ENCODE measurements at places on chromosomes 7 and 10.

DNA sequence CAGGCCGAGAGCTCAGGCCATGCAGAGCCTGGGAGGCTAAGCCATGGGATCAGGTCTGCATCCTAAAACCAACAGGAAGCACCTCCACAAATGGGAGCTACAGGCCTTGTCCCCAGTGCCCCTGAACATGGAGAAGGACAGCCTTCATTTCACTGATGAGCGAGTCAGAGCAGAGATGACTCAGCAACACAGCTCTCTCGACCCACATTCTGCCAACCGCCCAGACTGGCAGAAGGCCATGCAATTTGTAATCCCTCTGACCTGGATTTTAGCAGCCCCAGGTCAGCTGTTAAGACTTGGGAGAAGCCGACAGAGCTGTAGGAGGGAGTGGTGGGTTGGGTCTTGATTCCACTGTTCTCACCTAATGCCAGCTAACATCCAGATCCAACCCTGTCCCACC is 25.5 kb downstream of the VOPP1 start:
- DNase-seq, result peak; percentile 78

DNA sequence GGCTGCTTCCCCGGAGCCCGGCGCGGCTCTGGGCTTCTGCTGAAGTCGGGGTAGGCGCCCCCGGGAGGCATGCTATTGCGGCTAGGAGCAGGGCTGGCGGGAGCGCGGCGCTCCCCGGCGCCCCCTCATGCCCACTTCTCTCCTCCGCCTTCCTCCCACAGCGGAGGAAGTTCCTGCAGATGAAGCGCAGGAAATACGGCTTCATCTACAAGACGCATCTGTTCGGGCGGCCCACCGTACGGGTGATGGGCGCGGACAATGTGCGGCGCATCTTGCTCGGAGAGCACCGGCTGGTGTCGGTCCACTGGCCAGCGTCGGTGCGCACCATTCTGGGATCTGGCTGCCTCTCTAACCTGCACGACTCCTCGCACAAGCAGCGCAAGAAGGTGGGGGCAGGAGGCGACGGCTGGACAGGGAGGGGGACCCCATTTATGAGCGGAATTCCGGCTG is 479 bp downstream of the CYP26A1 start:
- no peak for DNase-seq

DNA sequence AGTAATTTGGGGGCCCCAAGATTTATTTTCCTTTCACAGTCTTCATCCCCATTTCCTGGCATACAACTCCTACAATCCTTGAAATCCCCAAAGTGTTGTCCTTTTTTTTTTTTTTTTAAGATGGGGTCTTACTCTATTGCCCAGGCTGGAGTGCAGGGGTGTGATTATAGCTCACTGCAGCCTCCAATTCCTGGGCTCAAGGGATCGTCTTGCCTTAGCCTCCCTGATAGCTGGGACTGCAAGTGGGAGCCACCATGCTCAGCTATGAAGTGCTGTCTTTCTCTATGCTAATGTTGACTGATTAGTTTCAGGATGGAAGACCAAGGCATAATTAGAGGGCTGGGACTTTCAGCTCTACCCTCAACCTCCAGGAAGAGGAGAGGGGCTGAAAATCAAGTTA is 41.9 kb upstream of the KAT6B start:
- DNase-seq, result no peak

DNA sequence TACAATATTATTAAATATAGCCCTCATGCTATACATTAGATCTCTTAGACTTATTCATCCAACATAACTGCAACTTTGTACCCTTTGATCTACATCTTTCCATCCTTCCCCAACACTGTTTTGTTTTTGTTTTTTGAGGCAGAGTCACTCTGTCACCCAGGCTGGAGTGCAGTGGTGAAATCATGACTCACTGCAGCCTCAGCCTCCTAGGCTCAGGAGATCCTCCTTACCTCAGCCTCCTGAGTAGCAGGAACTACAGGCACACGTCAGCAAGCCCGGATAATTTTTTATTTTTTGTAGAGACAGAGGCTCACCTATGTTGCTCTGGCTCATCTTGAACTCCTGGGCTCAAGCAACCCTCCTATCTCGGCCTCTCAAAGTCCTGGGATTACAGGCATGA is 53.3 kb downstream of the NT5C2 start:
- no peak for DNase-seq

GRCh38 chr7:73891178-73891885 is 30.4 kb downstream of the TMEM270 start:
- no peak for DNase-seq

GRCh38 chr7:39465055-39465929 is 100.9 kb upstream of the YAE1 start:
- no peak for DNase-seq

- no peak for DNase-seq
Measured at GRCh38 chr10:27982875-27983543, 15.9 kb downstream of the ODAD2 start.

DNA sequence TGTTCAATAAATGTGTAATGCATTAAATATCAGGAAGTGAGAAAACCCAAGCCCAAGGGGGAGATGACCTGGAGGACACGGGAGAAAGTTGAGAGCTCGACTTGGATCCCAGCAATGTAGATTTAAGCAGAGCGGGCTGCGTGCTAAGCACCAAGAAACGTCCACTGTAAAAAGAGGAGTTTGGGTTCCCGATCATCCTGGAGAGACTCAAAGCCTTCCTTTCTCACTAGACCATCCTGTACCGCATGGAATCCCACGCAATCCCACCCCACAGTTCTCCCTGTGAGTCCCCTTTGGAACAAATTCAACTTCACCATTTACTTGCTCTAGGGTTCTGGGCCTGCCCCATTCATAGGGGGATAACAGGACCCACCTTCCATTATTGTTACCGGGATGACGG is 2.4 kb downstream of the TRPV6 start:
- peak; percentile 9 for DNase-seq

- DNase-seq, result no peak
Measured at GRCh38 chr7:50703654-50704053, 79.0 kb downstream of the GRB10 start.

DNA sequence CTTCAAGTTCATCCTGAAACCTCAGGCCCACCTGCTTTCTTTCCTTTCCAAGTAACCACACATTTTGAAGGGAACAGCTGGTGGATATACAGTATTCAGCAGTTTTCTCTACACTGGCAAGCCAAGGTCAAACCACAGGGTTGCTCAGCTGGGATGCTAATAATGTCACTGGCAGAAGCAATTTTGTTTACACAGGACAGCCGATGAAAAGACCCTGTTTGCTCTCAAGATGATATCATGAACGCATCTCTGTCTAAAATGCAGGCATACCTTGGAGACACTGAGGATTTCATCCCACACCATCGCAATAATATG is 186.2 kb downstream of the USP6NL start:
- no peak for DNase-seq

DNA sequence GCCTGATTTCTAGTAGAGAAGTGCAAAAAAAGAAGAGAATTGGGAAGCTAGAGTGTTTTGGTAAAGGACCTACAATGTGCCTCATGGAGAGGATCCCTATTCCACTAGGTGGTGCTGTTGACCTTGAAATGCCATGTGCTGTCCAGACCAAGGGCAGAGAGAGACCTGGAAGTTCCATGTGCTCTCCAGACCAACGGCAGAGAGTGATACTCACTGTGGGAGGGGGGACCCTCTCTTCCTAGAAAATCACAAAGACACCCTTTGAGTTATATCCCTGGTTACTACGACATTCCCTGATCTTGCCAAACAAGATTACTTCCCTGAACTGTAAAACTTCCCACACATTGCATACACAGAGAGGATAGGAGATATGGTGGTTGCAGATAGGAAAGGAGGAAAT is 212.7 kb upstream of the ZNF804B start:
- no peak for DNase-seq

GRCh38 chr7:94054130-94054529 is 50.0 kb upstream of the BET1 start:
- no peak for DNase-seq

DNA sequence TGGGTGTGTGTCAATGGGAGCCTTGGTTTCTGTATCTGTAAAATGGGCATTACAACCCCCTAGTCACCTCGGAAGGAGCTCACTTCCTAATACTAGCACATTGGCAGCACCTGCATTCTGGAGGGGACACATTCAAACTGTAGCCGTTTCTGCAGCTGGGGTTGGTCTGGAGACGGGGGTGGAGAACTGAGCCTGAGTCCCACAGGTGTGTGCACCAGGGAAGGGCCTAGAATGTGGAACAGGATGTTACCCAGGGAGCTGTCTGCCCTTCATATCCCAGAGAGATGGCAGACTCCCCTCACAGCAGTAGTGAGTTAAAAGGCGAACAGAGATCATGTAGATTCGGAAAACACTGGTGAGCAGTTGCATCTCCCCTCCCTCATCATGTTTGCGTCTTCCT is 272.8 kb upstream of the ZNF32 start:
- peak; percentile 25 for DNase-seq

DNA sequence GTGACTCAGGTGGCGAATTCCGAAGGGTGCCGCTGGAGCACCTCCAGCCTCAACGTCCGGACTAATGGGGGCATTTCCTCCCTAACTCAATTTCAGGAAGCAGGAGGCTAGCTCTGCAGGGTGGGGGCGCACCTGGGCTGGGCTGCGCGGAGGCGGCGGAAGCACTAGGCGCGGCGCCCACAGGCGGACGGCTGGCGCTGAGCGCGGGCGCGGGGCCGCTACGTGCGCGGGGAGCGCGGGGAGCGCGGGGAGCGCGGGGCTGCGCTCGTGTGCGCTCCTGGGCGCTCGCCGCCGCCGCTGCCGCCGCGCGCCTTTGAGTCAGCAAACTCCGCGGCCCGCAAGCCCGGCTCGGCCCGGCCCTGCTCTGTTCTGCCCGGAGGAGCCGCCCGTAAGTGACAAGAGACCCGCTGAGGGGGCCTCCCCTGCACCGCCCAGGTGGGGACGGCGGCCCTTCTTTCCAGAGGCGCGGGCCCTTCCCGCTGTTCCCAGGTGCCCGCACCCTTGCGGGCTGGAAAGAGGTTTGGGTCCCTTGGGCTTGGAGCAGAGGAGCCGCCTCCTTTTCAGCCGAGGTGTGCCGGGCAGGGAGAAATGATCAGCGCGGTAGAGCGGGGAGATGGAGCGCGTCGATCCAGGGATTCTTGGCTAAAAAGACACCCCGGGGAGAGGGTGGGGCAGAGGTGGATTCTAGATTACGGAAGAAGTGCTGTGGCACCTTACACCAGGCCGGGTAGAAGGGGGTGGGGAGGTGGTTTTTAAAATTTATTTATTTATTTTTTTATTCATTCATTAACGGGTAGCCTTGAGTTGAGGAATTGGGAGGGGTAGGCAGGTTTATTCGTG is at the start of gene SNX10:
Gene SNX10 (plus strand): TSS at position 164 of the 840 bp plus-strand sequence. CDS start 54,581 bp downstream, outside the sequence.
- DNase-seq, result peak; percentile 81

GRCh38 chr10:5079306-5079830 is 14.8 kb upstream of the AKR1C3 start:
- DNase-seq, result no peak

GRCh38 chr10:125049216-125049881 is 107.4 kb downstream of the ZRANB1 start:
- no peak for DNase-seq

DNA sequence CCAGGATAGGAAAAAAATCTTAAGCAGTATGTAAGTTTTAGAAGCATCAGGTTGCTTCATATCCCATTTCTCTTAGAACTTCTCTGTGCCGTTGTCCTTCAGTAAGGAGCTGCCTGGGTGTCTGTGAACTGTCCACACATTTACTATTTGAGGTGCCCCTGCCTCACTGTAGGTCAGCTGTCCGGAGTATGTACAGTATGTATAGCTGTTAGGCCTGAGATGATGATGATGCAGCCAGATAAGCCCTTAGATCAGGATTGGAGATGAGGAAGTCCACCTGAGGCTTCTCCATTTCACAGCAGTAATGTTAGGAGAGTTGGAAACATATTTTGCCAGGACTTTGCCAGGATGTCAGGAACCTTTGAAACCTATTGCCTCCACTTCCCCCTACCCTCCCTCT is 7.7 kb downstream of the NDUFB2 start:
- DNase-seq, result no peak

DNA sequence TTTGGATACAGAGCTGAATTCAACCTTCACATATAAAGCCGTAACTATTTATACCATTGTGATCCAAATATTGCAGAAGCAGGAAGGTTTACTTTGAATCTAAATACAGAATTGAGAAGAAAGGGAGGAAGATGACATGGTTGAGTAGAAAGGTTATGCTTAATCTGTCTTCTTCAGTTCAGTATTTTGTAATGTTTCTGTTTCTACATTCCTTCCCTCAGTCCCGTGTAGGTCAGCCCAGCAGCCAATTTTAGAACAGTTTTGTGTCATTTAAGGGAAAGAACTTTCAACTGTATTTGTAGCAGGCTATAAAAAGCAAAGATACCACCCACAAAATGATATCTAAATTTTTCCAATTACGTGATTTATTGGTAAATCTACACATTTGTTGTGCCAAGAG is 97.4 kb downstream of the CPED1 start:
- no peak for DNase-seq

DNA sequence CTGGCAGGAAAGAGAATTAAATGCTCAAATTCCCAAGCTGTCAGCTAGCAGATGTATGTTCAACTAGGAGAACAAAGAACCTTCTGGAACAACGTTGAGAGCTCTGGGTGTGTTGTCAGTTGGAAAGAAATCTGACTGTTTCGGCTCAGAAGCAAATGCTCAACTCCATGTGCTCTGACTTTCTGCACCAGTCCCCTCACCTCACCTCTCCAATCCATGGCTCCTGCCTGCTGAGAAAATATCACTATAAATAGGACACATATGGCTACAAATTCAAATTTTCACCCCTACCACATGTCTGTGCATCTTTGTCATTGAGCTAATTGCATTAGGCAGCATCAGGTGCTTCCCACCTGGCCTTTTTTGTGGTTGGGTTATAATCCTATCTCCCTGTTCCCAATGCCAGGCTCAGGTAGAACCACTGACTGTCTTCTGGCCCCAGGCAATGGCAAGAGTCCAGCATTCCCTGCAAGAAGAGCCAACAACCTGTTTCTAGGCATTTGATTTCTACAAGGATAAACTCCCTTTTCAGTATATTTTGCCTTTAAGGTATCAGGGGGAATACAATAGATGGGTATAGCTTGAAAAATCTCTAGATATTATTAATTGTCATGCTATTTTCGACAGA is 142.6 kb upstream of the LSM8 start:
- no peak for DNase-seq

DNA sequence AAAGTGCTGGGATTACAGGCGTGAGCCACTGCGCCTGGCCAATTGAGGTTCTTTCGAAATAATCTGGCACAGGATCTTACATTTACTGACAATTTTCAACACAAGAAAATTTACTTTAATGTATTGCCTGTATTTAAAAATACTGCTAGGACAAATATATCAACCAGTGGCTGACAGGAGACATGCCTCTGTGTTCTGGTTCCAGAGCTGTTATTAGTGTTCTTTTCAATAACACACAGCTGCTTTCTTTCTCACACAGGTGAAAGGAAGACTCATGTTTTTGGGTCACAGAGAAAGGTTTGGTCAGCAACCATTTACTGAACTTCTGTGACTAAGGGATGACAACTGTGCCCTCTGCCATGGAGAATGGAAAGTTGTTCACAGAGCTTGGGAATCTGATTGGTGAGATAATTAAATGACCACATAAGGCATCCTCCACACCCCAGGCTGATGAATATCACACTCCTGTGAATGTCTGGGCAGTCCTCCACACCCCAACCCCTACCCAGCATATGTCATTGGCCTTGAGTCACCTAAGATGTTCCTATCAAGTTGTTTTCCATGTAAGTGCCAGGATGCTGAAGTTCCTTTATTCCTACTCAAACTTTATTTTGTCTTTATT is 180.1 kb downstream of the RAPGEF5 start:
- DNase-seq, result no peak

GRCh38 chr10:114806562-114807391 is 14.8 kb upstream of the FHIP2A start:
- no peak for DNase-seq

GRCh38 chr10:48366261-48366660 is 59.8 kb downstream of the MAPK8 start:
- DNase-seq, result no peak
